Stimulated activated CD4-positive, alpha-beta T cell treated with anti-CD3 and anti-CD28 coated beads, Interleukin-2, amount 100 ng/mL, for 4 hours (primary cell): ENCODE measurements at places on chromosomes 11 and 22.

DNA sequence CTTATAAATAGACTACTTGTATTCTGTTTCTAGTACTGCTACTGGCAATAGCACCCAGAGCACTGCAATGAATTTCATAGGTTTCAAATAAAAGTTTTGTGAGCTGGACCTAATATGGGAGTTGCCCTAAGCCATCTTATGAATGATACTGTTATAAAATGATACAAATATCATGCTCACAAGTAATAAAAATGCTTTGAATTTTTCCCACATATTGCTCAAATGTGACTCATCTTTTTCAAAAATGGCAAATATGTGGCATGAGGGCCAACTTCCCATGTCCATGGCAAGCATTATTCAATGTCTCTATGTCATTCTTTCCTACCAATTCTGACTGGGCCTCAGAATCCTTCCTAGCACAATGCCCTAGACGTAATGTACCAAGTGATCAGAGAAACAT lies 137.6 kb downstream of the TRPC6 start:
- no peak for DNase-seq

DNA sequence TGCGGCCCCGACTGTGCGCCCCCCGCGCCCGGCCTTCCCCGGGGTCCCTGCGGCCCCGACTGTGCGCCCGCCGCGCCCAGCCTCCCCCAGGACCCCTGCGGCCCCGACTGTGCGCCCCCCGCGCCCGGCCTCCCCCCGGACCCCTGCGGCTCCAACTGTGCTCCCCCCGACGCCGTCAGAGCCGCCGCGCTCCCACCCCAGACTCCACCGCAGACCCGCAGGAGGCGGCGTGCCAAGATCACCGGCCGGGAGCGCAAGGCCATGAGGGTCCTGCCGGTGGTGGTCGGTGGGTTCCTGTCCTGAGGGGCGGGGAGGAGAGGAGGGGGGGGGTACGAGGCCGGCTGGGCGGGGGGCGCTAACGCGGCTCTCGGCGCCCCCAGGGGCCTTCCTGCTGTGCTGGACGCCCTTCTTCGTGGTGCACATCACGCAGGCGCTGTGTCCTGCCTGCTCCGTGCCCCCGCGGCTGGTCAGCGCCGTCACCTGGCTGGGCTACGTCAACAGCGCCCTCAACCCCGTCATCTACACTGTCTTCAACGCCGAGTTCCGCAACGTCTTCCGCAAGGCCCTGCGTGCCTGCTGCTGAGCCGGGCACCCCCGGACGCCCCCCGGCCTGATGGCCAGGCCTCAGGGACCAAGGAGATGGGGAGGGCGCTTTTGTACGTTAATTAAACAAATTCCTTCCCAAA lies 3.1 kb downstream of the DRD4 start:
- DNase-seq = no peak

DNA sequence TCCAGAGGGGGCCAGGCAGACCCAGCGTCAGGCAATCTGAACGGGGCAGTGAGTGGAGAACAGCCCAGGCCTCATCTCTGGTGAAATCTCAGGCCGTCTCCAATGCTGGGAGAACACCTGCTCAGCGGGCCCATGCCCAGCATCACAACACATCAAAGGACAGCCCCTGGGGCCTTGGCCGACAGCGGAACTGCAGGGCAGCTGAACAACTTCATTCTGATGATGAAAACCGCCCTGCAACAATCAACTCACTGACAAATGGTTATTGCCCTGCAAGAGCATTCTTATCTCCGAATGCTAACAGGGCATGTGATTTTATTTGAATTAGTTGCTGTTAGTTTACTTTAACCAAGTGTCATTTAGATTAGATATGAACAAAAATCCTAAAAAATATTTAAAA lies 14.6 kb downstream of the CELSR1 start:
- DNase-seq = no peak

DNA sequence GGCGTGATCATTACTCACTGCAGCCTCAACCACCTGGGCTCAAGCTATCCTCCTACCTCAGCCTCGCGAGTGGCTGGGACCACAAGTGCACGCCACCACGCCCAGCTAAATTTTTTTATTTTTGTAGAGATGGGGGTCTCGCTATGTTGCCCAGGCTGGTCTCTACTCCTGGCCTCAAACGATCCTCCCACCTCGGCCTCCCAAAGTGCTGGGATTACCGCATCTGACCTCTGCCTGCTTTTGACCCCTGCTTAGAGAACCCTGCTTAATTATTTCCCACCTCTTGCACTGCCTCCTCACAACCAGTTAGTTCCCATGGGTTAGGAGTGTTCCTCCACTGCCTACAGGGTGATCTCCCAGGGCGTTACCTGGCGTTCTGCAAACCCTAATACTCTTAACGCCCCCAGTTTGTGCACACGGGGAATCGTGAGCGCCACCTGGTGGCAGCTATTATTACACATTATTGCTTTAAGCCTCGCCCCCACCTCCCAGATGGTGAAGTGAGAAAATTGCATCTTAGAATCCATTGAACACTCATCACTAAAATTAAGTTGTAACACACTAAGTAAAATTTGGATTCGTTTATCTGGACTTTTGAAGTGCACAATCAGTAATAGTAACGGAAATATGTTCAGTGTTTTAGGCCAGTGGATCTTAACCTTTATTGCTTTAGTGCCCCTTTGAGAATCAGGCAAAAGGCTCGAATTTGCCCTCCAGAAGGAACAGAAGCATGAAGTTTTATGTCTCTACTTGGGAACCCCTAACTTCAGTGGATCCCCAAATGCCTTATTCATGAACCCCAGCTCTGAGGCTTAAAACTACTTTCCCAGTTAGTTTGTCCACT lies 61.4 kb upstream of the ASPHD2 start:
- DNase-seq = peak; percentile 37

GRCh38 chr11:65221026-65221425 lies 39.3 kb downstream of the CAPN1 start:
- DNase-seq = no peak

- no peak for DNase-seq
Measured at GRCh38 chr11:34809191-34810106, 106.7 kb downstream of the APIP start.

DNA sequence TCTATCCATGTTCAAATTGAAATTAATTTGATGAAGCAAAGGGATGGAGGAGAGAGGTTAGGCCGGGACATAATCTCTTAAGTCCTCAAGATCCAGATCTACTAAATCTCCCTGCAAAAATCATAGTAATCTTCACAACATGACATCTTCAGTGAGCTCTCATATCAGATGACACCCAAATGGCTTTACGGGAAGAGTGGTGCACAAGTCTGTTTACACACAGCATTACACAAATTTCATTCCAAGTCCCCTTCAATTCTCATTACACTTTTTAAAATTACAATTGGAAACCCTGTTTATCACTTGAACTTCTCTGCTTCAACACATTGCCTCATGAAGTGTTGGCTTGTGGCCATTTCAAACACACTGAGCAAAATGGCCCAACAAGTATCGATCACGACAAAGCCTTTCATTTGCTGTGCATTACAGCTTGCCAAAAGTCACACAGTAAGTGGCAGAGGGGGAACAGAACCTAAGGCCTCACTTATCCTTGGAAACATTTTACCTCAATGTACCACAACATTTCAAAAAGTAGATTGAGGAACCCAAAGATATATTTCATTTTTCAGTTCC lies 17.9 kb upstream of the TPH1 start:
- DNase-seq = no peak

DNA sequence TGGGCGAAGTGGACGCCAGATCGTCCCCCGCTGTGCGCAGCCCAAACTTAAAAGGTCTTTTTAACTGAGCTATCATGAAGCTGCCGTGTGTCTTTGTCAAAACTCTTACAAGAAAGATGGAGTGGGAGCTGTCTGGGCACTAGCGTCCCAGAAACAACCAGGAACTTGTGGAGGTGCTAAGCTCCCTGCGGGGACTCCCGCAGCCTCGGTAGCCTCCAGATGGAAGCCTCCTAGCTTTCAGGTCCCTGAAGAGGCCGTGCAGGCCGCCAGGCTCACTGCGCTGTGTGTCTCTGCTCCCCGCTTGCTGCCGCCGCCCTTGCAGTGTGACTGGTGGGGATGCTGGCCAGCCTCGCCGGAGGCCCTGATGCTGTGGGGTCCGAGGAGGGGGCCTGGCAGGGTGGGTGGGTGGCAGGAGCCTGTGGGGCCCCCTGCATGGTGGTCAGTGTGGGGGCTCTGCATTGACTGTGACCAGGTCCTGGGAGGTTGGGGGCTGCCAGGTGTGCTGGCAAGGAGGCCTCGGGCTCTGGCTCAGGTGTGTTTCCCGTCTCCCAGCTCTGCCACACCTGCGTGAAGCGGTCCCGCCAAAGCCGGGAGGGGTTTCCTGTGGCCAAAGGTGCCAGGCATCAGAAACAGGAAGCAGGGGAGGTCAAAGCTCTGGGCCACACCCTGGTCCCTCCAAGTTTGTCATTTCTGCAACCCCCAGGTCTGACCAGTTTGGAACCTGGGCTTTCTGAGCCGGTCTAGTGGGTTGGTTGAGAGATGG lies 1.2 kb downstream of the TRABD start:
- no peak for DNase-seq
